ENCODE measurements at places on chromosomes 16 and 17.

DNA sequence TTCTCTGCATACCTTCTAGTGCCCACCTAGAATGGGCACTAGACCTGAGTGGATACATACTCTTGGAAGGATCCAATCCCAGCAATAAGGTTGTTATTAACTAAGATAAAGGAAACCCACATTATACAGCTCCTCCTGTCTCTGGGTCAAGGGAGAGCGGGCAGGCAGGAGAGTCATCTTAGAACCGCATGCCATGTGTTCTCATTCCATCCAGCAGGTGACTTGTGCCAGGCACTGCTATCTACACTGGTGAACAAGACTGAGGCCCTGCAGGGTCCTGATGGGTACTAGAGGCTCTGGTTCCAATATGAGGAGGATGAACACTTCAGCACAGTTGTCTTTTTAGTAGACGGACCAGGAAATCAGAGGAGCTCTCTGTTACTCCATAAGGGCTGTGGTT, 5.9 kb upstream of the CD300H start:
- DNase-seq = no peak

- DNase-seq = no peak
These were observed 238.7 kb downstream of the HAPSTR1 start for GRCh38 chr16:9330095-9330494.

DNA sequence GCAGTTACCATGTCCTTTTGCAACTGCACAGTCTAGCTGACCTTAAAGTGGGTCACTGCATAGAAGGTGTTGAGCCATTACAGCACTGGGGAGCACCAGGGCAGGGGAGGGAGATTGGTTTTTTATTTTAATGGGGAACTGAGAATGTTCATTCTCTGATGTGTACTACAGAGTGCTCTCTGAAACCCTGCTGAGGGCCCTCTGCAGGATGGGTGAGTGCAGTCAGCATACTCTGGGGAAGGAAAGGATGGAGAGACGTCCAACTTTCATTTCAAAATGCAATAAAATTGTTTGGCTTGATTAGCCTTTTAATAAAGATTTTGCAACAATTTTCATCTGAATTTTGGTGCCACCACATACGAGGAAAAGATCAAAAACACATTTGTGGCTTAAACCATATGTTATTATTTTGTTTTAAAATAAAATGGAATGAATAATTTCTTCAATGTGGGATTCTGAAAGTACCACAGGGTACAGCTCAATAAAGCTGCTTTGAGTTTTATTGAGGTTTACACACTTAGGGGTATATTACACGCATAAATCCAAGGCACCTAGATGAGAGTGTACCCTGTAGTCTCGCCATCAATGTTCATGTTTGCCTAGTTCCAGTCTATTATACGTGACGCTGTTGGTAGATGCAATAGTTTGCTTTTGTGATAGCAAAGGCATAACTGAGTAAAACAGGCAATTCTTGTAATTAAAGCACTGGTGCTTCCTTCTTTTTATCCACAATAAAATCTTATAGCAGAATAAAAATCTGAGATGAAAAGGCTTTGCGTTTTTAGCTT, 73.5 kb downstream of the SNX11 start:
- DNase-seq = no peak

- DNase-seq = no peak
These were observed 435.0 kb downstream of the MAF start for GRCh38 chr16:79165506-79165905.

DNA sequence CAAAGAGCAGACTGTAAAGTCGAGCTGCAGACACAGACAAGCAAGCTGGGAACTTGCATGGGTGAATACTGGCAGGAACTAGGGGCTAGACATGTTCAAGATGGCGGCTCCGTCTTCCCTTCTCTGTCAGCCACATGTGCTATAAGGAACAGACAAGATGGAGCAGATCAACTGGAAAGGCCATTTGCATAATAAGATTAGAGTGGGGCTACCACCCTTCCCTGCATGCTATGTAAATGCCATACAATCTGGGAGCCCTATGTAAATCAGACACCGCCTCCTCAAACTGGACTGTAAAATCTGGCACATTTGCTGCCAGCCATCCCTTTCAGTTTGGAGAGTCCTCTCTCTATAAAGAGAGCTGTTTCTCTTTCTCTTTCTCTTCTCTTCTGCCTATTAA, 640.1 kb upstream of the CDH8 start:
- DNase-seq = no peak

DNA sequence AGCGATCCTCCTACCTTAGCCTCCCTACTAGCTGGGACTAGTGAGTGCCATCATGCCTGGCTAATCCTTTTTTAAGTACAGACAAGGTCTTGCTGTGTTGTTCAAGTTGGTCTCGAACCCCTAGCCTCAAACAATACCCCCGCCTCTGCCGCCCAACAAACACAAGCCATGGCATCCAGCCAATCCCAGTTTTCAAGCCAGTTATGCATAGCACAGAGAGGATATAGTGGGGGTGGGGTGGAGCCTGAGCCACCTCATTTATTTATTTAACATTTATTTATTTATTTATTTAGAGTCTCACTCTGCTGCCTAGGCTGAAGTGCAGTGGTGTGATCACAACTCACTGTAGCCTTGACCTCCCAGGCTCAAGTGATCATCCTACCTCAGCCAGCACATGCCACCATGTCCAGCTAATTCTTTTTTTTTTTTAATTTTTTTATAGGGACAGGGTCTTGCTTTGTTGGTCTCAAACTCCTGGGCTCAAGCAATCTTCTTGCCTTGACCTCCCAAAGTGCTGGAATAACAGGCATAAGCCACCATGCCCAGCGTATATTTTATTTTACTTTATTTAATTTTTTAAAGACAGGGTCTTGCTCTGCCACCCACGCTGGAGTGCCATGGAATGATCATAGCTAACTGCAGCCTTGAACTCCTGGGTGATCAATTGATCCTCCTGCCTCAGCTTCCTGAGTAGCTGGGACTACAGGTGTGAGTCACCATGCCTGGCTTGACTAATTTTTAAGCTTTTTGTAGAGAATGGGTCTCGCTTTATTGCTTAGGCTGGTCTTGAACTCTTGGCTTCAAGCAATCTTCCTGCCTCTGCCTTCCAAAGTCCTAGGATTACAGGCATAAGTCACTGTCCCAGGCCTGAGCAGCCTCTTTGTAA, 26.2 kb upstream of the KLHL11 start:
- no peak for DNase-seq

- no peak for DNase-seq
These were observed 7.0 kb downstream of the KNOP1 start for GRCh38 chr16:19710991-19711545.

DNA sequence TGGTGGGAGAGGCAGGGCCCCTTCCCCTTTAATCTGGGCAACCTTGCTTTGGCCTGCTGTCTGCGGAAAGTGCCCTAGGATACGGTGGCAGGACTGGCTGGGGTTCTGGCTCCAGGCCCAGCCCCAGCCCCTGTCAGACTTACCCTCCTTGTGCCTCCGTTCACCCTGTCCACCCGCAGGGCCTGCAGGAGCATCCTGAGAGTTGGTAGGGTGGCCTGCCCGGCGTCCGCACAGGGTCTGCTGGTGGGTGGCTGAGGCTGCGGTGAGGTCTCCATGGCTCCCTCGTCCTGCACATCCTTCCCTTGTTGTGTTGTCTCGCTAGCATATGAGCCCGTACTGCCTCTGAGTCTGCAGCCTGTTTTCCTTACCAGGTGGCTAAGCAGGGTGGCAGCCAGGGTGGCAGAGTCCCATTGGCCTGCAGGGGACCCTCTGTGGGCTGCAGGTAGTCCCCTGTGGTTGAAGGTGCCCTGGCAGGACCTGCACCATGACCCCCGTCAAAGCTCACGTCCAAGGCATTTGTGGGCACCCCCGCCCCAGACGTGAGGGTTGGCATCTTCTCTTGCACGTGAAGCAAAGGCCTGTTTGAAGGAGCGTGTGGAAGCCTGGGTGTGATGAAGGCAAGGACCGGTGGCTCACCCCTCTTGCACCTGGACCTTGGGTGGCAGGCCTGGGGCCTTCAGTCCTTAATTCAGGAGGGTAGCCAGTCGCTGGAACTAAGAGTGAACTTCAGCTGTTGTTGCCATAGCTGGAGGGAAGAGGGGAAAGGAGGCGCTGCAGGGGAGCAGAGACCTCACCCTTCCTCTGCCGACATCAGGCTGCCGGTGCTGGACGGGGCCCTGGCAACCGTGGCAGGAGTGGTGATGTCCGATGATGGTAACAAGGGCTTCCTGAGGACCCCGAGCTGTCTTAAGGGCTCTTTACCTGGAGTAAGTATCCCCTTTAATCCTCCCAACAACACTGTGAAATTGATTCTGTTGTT, 293.7 kb downstream of the SEC14L1 start:
- no peak for DNase-seq

DNA sequence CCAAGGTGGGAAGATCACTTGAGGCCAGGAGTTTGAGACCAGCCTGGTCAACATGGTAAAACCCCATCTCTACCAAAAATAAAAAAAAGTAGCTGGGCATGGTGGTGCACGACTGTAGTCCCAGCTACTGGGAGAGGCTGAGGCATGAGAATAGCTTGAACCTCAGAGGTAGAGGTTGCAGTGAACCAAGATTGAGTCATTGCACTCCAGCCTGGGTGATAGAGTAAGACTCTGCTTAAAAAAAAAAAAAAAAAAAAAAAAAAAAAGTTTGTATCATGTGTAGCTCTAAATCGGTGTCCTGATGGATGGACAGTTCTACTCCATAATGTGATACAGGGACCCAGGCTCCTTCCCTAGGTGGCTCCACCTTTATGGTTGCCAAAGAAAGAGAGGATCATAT, 497.1 kb upstream of the RBFOX1 start:
- no peak for DNase-seq

DNA sequence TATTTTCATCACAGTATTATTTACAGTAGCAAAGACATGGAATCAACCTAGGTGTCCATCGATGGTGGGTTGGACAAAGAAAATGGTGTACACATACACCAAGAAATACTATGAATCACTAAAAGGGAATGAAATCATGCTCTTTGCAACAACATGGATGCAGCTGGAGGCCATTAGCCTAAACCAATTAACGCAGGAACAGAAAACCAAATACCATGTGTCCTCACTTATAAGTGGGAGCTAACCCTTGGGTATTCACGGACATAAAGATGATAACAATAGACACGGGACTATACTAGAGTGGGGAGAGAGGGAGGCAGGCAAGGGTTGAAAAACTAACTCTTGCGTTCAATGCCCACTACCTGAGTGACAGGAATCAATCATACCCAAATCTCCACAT, 41.0 kb downstream of the MRPS23 start:
- DNase-seq = no peak

All from activated T-helper 9 cell treated with anti-CD3 and anti-CD28 coated beads, Interleukin-2, amount 50 U/mL, for 16 hours (primary cell).